Activated T-cell treated with anti-CD3 and anti-CD28 coated beads, Interleukin-2, amount 50 U/mL, for 48 hours (primary cell): ENCODE measurements at places on chromosomes 1 and 21.

DNA sequence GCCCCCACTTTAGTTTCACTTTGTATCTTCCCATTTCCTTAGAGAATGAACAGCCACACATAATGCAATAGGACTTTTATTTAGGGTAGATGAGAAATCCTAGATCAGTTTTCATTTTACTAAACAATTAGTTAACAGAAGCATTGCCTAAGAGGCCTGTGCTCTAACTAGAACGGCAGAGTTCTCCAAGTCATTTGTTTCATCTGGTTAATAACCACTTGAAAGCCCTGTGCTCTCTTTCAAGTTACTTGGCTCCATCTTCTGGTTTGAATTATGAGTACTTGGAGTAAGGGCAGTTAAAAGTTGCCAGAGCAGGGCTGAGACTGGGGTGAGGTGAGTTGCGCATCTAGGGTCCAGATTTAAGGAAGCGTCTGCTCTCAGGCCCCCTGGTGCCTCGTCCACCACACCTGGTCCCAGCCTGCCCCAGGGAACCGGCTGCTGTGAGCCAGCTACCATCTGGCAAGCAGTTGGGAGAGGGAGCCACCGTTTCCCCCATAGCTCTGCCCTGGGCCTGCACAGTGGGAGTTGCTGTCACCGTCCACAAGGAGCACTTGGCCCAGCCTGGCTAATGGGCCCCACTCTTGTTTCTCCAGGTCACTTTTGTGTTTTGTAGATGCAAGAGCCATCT is 18.1 kb upstream of the SLC44A3 start:
- no peak for DNase-seq

DNA sequence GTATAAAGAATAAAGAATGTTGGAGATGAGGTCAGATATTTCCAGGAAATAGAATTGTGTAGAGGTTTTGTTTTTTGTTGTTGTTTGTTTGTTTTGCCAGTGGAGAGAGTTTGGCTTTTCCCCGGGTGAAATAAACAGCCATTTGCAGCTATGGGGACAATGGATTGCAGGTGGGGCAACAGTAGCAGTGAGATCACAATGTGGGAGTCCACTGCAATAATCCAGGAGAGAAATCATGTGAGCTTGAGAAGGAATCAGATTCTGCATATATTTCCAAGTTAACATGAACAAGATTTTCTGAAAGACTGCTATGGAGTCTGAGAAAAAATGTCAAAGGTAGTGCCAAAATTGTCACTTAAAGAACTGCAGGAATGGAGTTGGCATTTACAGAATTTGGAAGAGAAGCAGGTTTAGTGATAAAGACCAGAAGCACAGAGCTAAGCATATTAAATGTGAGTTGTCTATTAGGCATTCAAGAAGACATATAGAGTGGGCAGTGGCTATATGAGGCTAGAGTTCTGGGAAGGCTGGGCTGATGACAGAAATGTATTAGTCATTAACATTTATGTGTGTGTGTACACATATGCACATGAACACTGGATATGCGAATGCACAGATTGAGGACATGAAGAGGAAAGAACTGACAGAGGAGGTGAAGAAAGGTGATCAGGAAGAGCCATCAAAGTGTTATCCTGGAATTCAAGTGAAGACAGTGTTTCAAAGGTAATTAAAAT is 729.6 kb upstream of the PTBP2 start:
- DNase-seq, result no peak

- no peak for DNase-seq
These were observed 611.9 kb upstream of the ADAMTS5 start for GRCh38 chr21:27578741-27579265.

- DNase-seq, result no peak
These were observed 1023.2 kb downstream of the KCNT2 start for GRCh38 chr1:195584870-195585624.

DNA sequence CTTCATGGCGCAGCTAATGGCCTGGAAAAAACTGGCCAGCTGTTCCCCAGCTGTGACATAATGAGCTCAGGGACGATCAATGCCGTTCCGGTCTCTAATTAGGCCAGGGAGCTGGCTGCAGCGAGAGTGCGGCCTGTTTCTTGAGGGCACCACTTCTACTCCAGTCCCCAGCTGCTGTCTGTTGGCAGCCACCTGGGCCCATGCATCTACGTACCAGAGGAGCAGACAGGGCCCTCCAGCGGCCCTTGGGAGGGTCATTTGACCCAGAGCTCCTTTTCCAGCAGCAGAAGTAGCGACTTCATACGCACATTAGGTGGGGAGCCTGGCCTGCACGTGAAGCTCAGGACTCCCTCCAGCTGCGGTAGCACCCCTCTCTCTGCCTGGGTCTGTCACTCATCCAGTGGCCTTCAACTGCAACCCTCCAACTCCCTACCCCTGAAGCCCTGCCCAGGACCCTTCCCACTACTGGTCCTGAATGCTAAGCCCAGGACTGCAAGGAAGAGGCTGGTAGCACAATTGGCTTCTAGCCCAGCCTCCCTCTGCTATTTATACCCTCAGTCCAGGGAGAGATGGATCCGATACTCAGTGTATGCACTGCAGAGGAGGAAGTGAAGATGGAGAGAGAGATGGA is 9.1 kb upstream of the GPR61 start:
- peak; percentile 19 for DNase-seq

DNA sequence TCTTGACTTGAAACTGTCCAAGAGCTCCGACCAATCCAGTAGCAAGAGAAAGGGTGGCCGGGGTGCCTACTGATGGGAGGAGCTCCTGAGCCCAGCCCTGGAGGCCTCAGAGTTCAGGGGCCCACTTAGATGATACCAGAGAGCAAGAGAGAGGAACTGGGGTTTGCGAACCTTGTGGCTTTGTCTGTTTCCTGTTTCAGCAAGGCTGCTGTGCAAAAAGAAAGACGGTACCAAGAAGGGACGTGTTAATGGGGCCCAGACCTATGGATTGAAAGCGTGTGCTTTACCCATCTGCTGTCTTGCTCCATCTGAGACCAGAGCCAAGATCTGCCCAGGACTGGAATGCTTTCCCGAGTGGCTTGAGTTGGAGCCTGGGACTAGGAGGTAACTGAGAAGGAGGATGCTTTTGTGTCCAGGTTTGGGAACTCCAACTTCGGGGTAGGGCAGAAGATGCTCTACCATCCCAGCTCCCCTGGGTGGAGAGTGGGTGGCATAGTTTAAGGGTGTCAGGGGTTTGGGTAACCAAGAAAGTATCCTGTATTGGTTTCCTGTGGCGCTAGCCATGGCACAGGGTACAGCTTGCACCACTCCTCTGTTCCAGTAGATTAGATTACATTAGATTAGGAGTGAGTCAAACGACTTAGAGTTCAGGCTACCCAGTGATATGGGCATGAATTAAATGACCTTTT is at the start of gene TRAF3IP3:
Gene TRAF3IP3 (plus strand): TSS at position 128 of the 689 bp plus-strand sequence. CDS start 3,987 bp downstream, outside the sequence.
- peak; percentile 82 for DNase-seq

DNA sequence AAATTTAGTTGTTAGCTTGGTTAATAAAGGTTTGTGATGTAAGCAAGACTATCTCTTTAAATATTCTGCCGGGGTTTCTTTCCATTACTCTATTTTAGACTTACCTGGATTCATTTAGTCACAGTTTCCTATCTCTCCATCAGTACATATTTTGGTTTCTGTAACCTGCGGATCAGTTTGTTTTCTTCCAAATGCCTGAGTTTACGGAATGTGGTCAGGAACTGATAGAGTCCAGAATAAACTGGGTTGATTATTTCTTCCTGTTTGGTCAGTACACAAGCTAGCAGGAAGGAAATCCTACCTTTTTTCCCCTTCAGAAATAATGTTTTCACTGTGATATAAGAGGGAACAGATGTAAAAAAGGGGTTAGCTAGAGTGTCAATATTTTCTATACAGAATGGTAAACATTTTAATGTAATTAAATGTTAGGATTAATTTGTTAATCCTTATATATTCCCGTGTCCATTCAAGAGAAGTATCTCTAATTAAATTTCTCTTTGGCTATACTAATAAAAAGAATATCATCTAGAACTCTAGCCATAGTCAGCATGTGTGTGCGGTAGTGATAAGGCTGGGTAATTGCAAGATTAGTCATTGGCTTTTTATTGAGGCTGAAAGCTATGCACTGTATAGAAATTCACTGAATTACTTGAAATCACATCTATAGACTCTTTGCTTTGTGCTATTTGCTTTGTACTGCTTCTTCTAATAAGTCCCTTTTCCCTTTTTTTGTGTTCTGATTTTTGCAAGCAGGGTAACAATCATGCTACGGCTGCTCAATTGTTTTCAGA is 144.7 kb upstream of the ADGRL4 start:
- no peak for DNase-seq

DNA sequence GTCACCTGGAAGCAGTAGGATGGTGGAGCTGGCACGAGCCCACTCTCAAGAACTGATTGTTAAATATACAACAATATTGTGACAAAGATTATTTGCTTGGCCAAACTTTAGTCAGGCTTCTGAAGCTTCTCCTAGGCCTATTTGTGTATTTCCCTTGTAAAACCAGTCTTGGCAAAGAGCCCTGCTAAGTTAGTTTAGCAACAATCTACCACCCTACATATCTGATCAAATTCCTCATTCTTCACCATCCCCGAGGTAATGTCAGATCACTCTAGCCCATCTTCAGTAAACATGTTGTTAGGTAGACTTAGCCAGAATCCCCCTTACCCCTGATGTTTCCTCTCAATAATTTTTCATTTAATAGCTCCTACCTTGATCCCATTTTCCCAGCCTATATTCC is 39.6 kb downstream of the XCL1 start:
- no peak for DNase-seq

- peak; percentile 66 for DNase-seq
These were observed at the start of gene IGSF3 for GRCh38 chr1:116667575-116668105. Gene IGSF3, minus strand, starts transcription at chr1:116667733. Its CDS starts 1,407 bp downstream, at chr1:116666326.

GRCh38 chr1:34267326-34267725 is 90.6 kb downstream of the C1orf94 start:
- no peak for DNase-seq

GRCh38 chr1:981955-982558 is at the start of gene PERM1:
Gene PERM1, minus strand, starts transcription at chr1:982093. Its CDS starts 1,064 bp downstream, at chr1:981029.
- no peak for DNase-seq

- no peak for DNase-seq
These were observed 60.4 kb downstream of the ENAH start for GRCh38 chr1:225592362-225593025.

DNA sequence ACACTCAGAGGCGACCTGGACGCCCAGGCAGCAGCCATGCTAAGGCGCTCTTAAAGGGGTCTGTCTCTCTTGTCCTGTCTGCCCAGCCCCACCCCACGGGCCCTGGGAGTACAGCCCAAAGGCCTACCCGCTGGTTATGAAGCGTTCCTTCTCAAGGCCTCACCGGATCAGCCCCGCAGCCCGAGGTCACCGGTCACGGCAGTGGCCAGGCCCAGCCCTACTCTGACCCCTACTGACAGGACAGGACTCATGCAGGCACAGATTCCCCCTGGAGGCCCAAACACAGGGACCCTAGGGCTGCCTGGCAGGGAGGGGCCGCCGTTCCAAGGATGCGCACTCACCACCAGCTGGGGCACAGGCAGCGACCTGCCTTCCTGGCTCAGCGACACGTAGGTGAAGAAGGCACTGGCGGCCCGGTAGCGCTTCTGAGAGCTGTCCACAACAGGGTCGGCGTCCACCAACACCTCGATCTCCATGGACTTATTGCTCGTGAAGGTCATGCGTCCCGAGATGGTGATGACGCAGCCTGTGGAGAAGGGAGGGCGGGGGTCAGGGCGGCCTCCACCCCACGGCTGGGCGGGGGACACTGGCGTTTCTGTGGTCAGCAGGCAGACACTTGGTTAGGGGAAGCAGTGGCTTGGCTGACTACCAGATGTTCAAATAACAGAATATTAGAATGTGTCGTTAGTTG is 20.0 kb upstream of the GPR153 start:
- DNase-seq, result no peak

- no peak for DNase-seq
These were observed 177.0 kb downstream of the CLIC6 start for GRCh38 chr21:34845521-34846451.

- no peak for DNase-seq
These were observed 118.4 kb downstream of the PIGK start for GRCh38 chr1:77100875-77101274.

GRCh38 chr1:172125250-172125649 is 284.0 kb downstream of the DNM3 start:
- no peak for DNase-seq

- no peak for DNase-seq
These were observed 73.4 kb downstream of the SH3BGR start for GRCh38 chr21:39525129-39525528.

DNA sequence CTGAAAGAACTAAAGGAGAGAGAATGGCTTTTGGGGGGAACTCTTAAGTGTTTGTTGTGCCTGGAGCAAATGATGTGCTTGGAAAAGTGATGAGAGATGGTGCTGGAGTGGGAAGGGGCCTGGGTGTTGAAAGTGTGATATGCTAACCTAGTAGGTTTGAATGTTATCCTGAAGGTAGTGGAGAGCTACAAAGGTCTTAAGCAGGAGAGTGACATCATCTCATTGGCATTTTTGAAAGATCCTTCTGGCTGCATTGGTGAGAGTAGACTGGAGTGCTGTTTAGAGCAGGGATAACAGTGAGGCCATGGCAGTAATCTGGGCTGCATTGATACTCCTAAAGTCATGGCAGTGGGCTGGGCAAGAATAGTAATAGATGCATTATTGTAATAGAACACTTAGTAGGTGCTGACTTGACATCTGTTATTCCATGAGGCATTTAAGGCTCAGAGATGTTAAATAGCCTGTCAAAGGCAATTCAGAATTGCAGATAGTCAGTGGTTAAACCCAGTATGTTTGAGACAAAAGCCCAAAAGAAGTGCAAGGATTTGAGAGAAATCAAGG is 44.5 kb downstream of the MDM4 start:
- no peak for DNase-seq

- DNase-seq, result no peak
These were observed 25.2 kb downstream of the CDC42 start for GRCh38 chr1:22077728-22078127.

GRCh38 chr1:10196976-10197375 is 13.4 kb upstream of the KIF1B start:
- no peak for DNase-seq

GRCh38 chr1:10897321-10897980 is 101.0 kb upstream of the CASZ1 start:
- no peak for DNase-seq

- DNase-seq, result no peak
These were observed 162.3 kb downstream of the FMN2 start for GRCh38 chr1:240254006-240254405.

DNA sequence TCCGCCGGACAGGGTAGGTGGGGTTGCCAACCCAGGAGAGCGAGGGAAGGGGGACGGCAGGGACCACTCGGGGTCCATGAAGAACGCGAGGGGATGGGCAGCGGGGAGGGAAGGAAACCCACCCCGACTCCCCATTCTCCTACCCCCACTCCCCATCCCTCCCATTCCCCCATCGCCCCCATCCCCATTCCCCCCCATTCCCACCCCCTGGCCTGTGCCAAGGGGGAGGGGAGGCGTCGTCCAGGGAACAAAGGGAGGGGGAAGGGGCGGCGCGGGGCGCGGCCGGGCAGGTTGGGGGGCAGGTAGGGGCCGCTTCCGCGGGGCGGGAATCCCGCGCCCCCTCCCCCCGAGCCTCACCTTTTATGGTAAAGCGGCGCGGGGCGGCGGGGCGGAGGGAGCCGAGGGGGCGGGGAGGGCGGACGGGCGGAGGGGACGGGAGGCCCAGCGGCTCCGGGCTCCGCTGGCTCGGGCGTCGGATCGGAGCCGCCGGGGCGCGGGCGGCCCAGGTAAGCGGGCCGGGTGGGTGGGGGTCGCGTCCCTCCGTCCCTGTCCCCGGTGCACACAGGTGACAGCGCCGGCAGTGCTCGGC is at the start of gene FBLIM1:
Gene FBLIM1 (plus strand): TSS at position 453 of the 589 bp plus-strand sequence. CDS start 6,189 bp downstream, outside the sequence.
- DNase-seq, result no peak
